ENCODE measurements at places on chromosomes 1 and 21.

DNA sequence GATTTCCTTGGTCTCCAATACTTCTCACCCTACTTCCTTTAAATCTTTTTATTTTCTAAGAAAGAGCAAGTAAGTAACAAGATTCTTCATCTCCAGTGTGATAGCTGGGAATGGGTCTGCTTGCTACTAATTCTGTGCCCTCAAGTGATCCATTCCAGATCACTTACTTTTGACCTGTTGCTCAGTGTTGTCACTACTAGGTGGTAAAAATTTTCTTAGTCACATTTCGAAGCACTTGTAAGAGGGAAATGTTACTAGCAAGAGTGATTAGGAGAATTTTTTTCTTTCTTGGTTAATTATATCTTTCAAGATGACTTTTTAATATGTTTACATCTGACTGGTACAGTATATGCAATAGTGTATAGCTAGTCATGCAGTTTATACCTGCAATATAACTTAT, 2.2 kb downstream of the UBAP2L start:
- DNase-seq: no peak

GRCh38 chr1:98975113-98975512, 29.5 kb downstream of the PLPPR5 start:
- no peak for DNase-seq

GRCh38 chr1:27575840-27576331, 28.1 kb downstream of the AHDC1 start:
- DNase-seq: no peak

GRCh38 chr21:41107602-41108001, 60.4 kb upstream of the BACE2 start:
- no peak for DNase-seq

GRCh38 chr1:110511436-110511835, 7.5 kb downstream of the KCNA10 start:
- DNase-seq: no peak

GRCh38 chr1:20726118-20726911, 6.2 kb downstream of the SH2D5 start:
- no peak for DNase-seq

- DNase-seq: peak; percentile 87
Observed at GRCh38 chr1:101238681-101239094, 1.9 kb downstream of the S1PR1 start.

DNA sequence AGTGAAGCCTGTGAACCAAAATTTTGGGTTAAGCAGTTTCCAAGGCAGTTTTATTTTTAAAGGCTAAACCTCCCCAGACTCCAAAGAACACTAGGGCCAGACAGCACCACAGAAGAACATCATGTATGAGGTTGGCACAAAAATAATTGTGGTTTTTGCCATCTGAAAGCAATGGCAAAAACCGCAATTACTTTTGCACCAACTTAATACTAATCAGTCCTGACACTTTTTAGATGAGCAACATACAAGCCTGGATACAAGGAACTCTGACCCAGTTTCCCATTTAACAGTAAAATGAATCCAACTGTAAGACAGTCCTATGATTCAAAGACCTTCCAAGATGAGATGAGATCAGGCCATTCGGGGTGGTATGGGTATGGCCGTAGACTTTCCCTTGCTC, 46.8 kb downstream of the CNIH3 start:
- no peak for DNase-seq

GRCh38 chr1:24540906-24541710, 14.8 kb upstream of the NCMAP start:
- DNase-seq: no peak

DNA sequence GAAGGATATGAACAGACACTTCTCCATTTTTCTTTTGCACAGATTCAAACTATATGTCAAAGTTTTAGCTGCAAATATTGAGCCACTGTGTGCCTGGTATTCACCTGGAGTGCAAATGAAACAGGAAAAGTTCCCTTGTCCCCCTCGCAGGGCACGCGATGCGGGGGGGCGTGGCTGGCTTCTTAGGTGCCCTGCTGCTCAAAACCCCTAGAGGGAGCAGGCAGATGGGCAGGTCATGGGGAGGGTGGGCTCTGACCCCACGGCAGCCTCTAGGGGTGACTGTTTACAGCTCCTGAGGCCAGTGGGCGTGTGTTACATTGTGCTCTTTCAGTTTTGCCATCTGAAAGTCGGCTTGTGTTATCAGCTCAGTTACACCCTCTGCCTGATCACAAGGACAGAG, 931.2 kb upstream of the B3GALT2 start:
- DNase-seq: no peak

DNA sequence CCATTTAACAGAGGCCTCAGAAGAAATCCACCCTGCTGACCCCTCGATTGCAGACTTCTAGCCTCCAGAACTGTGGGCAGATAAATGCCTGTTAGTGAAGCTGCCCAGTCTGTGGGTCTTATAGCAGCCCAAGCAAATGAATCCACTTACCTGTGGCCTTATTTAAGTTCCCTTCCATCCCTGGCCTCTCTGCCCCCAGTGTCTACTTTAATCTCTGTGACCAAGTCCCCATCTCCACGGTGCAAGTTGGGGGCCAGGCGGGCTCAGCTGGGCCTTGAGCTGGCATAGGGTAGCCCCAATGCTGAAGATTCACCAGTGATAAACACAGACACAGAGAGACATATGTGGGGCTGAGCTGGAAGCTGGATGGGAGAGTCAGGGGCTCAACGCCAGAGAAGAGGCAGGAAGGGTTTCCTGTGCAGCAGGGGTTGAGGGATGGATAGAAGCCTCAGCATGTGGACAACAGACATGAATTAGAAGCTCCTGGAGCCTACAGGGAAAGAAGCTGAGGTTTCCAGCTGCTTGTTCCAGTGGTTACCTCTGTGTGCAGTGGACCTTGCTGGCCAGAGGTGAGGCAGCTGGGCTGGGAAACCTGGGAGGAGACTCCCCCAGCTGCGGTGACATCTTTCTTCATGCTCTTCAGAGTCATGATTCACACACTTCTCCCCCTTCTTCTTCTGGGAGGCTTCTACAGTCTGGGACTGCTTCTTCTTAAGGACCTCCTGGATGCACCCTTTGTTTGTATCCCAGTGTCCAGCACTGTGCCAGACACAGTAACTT, 13.4 kb upstream of the B3GALT5 start:
- DNase-seq: no peak

- no peak for DNase-seq
Observed at GRCh38 chr1:172863031-172863430, 187.7 kb downstream of the TNFSF18 start.

- no peak for DNase-seq
Observed at GRCh38 chr1:10216090-10216749, 5.8 kb downstream of the KIF1B start.

DNA sequence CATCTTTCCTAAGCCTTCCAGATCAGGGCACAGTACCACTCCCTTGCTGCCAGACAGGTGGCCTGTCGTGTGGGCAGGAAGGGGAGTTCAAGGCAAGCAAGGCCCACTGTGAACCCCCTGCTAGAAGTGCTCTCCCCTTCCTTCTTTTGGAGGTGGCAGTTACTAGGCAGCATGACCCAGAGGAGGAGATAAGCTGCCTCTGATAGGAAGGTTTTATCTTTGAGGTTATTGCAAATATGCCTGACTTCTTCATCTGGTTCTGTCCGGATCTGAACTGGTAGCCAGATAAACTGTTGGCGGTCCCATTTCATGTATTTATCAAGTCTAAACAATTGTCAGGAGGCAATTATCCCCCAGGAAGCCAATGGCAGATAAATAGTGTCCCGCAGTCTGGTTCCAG, 198.2 kb upstream of the LMO4 start:
- no peak for DNase-seq

DNA sequence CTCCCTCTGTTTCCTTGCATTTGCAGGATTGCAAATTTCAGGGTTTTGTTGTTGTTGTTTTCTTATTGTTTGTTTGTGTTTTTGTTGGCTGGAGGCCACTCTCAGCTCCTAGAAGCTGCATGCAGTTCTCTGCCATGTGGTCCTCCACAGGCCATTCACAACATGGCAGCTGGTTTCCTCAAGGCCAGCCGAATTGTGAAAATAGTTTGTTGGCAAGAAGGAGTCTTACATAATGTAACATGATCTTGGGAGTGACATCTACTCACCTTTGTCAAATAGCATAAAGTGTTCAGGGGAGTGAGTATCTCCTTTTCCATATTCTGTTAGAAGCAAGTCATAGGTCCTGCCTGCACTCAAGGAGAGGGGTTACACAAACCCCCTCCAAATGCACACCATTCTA, 10.6 kb upstream of the UAP1 start:
- no peak for DNase-seq

- no peak for DNase-seq
Observed at GRCh38 chr1:97066860-97067259, 345.3 kb downstream of the PTBP2 start.

DNA sequence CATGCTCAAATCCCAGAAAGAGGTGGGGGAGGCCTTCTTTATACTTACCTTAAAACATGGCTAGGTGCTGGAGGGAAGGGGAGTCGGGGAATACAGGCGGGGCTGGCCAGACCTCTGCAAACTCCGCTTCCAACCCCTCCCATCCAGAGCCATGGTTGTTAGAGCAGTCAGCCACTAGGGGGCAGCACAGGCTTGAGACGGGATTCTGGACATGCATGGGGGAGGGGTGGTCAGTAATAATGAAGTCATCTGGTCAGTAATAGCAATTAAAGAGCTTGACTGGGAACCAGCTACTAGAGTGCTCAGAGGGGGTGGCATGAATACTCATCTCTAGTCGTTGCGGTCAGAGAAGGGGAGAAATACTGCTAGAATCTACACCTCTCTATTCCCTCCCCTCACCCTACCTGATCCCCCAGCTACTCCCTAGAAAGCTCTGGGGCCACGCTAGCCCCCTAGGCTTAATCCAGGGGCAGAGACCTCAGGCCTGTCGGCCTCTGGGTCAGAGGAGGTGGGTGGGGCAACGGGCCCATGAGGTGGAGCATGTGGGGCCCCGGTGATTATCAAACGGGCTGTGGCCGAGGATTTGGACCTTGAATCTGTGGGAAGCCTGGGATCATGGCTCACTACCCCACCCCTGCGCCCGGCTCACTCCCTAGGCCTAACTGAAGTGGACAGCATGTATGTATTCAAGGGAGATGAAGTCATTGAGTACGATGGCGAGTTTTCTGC, 2.9 kb downstream of the CASQ1 start:
- DNase-seq: peak; percentile 82

DNA sequence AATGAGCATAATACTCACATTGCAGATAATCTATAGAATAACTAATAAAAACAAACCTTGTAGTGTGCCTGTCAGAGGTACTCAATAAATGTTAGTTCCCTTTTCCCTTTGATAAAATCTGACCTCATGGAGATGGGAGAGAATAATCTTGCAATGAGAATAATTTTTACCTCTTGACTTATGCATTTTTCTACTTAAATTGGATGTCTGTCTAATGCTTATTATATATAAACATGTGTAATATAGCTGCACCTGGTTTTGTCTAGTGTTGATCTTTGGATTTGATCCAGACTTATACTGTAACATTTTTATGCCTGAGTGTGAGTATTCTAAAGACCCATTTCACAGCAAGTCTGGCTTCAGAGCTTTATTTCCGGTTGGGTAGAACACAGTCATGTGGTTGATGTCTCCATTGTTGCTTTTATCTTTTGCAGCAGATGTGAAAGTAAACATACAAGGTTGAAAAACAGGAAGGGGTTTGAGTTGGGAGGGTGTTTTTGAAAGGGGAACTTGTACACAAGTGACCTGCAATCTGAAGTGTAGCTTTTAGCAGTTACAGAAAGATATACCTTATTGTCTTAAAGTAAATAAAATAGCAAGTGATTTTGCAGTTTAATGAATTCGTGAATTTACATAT, 12.4 kb downstream of the EPB41 start:
- peak; percentile 83 for DNase-seq

GRCh38 chr1:197096137-197096536, 29.1 kb upstream of the F13B start:
- DNase-seq: no peak

DNA sequence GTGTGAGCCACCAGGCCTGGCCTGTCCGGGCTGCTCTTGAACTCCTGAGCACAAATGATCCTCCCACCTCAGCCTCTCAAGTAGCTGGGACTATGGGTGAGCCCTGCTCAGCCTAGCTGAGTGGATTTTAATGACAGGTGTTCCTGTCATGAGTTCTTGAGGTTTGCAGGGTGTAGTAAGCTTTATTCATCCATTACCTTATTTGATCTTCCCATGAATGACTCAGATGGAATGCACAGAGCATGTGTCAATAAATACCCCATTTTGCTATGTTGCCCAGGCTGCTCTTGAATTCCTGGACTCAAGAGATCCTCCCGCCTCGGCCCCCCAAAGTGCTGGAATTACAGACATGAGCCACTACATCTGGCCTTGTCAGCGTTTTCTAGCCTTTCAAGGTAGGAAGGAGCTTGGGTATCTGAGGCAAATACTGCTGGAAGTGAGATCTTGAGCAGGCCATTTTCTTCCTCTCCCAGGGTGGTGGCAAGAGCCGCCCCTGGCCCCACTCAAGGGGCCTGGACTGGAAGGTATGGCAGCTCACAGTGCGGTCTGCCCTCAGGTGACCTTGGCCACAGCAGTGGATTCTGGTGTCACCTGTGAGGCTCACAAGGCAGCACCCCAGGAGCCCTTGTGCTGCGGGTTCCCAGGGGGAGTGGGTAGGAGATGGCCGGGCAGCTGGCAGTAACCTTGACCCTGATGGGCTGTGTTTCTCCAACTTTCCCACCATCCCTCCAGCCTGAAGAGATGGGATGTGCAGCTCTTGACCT, 20.0 kb downstream of the PIK3CD start:
- no peak for DNase-seq

DNA sequence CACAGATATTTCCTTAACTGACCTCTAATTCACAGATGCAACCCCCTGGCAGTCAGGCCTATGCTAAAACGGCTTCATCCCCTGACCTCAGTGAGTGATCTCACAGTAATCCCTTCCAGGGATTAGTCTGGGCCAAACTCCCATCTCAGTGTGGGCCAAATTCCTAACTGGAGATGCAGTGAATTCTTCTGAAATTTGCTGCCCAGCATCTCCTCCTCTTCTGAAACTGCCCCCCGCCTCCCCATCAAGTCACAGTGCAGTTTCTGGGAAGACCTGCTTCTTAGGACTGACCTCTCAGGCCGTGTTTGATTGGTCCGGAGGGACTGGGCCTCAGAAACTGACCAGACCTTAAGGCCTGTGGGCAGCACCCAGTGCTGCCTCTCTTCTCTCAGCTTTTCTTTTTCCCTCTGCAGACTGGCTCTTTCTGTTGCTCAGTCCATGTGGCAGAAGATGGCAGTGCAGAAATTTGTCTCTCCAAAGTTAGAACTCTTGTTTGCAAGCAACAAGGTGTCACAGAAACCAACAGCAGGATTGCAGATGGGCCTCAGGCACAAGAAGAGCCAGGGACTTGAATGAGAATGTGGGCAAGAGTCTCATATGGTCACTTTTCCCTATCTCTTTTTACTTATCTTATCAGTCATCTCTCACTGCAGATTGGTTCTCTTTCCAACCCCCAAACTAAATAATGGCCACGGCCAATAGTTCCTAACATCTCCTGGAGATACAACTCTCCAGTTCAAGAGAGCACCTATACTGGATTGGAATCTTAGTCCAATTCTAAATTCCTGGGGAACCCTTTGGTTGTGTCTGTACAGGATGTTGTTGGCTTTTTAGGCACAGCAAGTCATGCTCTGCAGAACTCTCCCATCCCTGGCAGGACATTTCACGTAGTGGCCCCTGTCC, 95.5 kb upstream of the RALGPS2 start:
- no peak for DNase-seq

- DNase-seq: no peak
Observed at GRCh38 chr1:230010603-230011332, 56.3 kb upstream of the GALNT2 start.

Measured in CD4-positive, alpha-beta T cell treated with Interleukin-10 for 1 hour (primary cell).